HCT116 (cell line): ENCODE measurements at places on chromosomes 5 and 9. TPM values are rescaled to one million over a fixed set of nuclear protein-coding genes. Genes with fewer than 3 reads are reported as not detected.

ORM2 gene
- 0.59 TPM for total RNA-seq

FAM221B gene
- not detected for total RNA-seq

DMGDH gene
- total RNA-seq, result 2.3 TPM

OSMR gene
- 46.0 TPM for total RNA-seq

IFNA21 gene
- not detected for total RNA-seq

PAPPA gene
- total RNA-seq, result 0.05 TPM

SPATA31D4 gene
- total RNA-seq, result not detected

PRRX2 gene
- total RNA-seq, result 25.5 TPM

FUT7 gene
- not detected for total RNA-seq

THBS4 gene
- 1.5 TPM for total RNA-seq

PCSK1 gene
- total RNA-seq, result not detected

FGF10 gene
- total RNA-seq, result not detected

MRPL50 gene
- total RNA-seq, result 14.6 TPM

ADAMTS13 gene
- 9.2 TPM for total RNA-seq

HCN1 gene
- total RNA-seq, result 0.10 TPM

TOR1A gene
- 24.4 TPM for total RNA-seq

FAM78A gene
- 3.4 TPM for total RNA-seq

- H3K27me3 ChIP-seq, result no peaks in the 10 kb centered on the region
- no peak overlapping the region for H3K27ac ChIP-seq
Observed at GRCh38 chr9:100465274-100465673, 7.7 kb upstream of the TMEFF1 start.

- no peak for DNase-seq
- no peaks in the 10 kb centered on the region for H3K36me3 ChIP-seq
- H3K4me1 ChIP-seq, result no peaks in the 10 kb centered on the region
- H3K27me3 ChIP-seq, result no peaks in the 10 kb centered on the region
- no peak overlapping the region for H3K4me3 ChIP-seq
Observed at GRCh38 chr5:52928689-52929088, 60.5 kb upstream of the ITGA2 start.

- H3K27me3 ChIP-seq, result no peaks in the 10 kb centered on the region
- H3K4me3 ChIP-seq, result no peak overlapping the region
- no peak for DNase-seq
- H3K4me1 ChIP-seq, result peaks cover 35% of the 10 kb centered on the region
- H3K27ac ChIP-seq, result no peak overlapping the region
Observed at GRCh38 chr9:124594673-124595072, 87.5 kb upstream of the NR5A1 start.

DNA sequence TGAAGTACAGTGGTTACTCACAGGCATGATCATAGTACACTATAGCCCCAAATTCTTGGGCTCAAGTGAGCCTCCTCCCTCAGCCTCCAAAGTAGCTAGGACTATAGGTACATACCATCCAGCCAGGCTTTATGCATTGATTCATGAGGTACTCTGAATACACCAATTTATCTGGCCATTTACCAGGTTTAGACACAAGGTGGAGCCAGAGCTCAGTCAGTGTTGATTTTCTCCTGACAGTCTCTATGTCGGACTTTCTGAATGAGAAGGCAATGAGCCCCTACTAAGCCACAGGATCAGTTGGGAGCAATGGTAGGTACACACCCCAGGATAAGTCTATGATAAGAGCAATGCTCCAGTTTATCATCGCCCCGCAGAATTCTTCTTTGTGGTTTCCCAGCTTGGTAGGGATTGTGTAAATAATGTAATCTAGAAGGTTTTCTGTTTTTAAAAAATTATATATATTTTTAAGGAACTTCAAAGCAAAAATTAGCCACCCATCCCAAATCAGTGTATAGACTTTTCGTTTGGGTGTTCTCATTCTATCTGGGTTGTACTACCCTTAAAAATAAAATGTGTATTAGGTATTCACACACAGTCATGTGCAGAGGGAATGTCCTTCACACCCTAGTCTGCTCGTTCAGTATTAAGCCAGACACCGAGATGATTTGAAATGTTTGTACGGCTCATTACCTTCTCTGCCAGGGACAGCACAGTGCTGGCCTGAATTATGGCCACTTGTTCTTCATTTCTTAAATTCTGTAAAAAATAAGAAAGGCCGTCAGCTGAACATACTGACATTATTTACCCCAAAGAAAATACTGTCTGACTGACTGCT, 118.4 kb upstream of the DPYSL3 start:
- H3K27ac ChIP-seq, result no peak overlapping the region
- H3K4me3 ChIP-seq, result no peak overlapping the region
- peak; percentile 64 for DNase-seq
- H3K36me3 ChIP-seq, result no peaks in the 10 kb centered on the region
- no peaks in the 10 kb centered on the region for H3K4me1 ChIP-seq
- peaks cover 37% of the 10 kb centered on the region for H3K27me3 ChIP-seq

DNA sequence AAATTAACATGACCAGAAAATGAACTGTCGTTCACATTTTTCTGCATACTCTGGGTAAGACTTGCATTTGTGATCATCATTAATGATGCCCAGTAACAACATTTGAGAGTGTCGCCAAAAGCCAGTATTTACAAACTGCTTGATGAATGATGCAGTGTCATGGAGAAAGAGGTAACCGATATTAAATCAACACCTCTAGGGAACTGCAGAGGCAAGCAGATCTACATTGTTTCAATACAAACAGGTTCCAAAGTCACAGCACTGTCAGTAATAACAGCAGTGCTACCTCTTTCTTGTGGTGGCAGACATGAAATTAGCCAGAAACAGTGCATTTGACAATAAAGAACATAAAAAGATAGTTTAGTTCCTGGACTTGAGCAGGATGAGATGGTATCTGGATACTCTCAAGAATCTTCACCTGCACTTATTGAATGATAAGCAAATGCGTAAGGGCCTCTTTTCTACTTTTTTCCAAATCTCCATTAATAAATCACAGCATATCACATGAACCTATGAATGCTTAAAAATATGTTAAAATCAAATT, 456.6 kb downstream of the ARHGEF28 start:
- no peak for DNase-seq
- no peaks in the 10 kb centered on the region for H3K4me1 ChIP-seq
- no peak overlapping the region for H3K27ac ChIP-seq
- H3K4me3 ChIP-seq, result no peak overlapping the region
- H3K36me3 ChIP-seq, result no peaks in the 10 kb centered on the region
- H3K27me3 ChIP-seq, result no peaks in the 10 kb centered on the region

- no peaks in the 10 kb centered on the region for H3K36me3 ChIP-seq
- no peaks in the 10 kb centered on the region for H3K4me1 ChIP-seq
- no peak for DNase-seq
- no peaks in the 10 kb centered on the region for H3K27me3 ChIP-seq
Observed at GRCh38 chr9:102135768-102136167, 397.3 kb upstream of the GRIN3A start.

DNA sequence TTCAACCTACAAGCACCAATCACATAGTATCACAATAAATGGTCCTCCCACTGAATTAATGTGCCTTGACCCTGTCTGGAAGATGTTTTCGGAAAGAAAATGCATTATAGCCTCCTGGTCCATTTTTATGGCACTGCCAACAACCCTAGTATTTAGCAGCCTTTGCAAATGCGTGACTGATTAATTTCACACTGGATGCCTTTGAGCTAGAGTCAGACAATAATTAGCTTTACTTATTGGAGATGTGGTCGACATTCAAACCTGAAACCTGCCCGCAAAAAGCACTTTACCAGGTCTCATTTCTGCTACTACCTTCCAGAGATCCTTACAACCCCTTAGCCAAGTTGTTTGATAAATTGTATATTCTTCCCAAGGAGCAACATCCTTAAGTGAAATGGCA, 119.3 kb upstream of the DPYSL3 start:
- H3K4me3 ChIP-seq, result no peak overlapping the region
- peaks cover 37% of the 10 kb centered on the region for H3K27me3 ChIP-seq
- H3K27ac ChIP-seq, result no peak overlapping the region
- no peaks in the 10 kb centered on the region for H3K36me3 ChIP-seq

DNA sequence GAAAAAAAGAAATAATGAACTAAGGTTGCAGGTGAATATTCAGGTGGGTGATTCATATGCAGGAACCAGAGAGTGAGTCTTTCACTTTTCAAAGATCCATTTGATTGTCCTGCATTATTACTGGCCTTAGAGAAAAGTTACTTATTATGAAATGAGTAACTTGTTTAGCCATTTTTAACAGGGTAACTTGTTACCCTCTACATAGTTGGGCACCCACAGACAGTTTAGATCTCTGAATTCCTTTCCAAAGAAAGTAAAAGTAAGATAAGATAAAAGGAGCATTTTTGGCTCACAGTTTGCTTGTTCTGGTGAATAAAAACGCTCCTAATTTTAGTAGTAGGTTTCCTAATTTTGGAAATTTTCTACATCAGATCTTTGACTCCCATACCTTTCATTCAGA, 54.1 kb upstream of the DAB2 start:
- no peak overlapping the region for H3K4me3 ChIP-seq
- H3K27ac ChIP-seq, result no peak overlapping the region
- H3K4me1 ChIP-seq, result no peaks in the 10 kb centered on the region
- H3K27me3 ChIP-seq, result no peaks in the 10 kb centered on the region
- no peaks in the 10 kb centered on the region for H3K36me3 ChIP-seq

DNA sequence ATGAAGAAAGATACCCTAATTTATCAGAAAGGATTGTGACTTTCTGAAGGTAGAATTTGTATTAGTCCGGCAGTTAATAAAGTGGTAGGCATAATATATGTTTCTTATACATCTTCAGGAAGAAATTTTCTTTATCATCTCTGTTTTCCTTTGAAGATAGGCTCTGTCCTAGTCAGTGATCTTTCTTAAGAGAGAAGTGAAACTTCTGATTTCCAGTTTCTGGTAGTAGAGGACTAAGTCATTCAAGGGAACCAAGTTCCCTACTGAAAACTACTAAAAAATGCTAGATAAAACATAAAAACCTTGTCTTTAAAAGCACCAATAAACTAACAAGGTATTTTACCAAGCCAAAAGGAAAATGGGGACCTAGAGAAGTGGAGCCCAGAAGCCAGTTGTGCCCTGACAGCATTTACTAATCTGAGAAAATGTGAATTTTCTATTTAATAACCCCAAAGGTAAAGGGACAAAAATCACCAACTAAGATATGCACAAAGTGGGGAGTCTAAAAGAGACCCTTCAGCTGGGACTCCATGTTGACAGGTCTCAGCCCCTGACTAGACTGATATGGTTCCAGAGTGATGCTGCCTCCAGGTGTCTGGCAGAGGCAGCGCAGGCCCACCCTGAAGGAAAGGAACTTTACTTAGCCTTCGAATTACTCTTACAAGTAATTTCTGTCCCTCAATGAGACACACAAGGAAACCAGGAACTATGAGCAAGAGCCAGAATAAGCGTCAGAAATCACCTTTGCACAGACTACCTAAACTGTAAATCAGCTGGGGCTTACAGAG, 72.7 kb downstream of the FAM78A start:
- no peak overlapping the region for H3K27ac ChIP-seq
- no peaks in the 10 kb centered on the region for H3K4me1 ChIP-seq
- no peaks in the 10 kb centered on the region for H3K27me3 ChIP-seq

DNA sequence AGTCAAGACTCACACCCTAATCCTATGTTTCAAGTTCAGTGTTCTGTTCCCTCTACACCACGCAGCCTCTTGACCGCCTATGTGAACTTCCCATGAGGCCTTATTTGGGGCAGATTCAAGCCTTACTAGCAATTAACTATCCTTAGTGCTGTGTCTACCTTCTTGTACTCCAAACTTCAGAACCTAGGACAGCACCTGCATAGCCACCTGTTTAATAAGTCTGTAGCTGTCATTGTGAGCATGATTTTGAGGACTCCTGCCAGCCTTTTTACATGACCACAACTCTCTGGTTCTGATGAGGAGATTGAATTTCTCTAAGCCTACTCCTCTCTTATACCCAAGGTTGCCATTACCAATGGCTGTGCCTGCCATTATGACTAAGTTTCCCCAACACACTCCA, 50.8 kb upstream of the PCSK1 start:
- peak; percentile 12 for DNase-seq
- H3K36me3 ChIP-seq, result no peaks in the 10 kb centered on the region
- H3K4me1 ChIP-seq, result no peaks in the 10 kb centered on the region
- peaks cover 40% of the 10 kb centered on the region; the same call in 1 of the 2 replicates for H3K27me3 ChIP-seq

- H3K27ac ChIP-seq, result no peak overlapping the region
- DNase-seq, result no peak
- no peaks in the 10 kb centered on the region for H3K4me1 ChIP-seq
- no peaks in the 10 kb centered on the region for H3K36me3 ChIP-seq
- H3K4me3 ChIP-seq, result no peak overlapping the region
Observed at GRCh38 chr5:1100664-1101574, 10.9 kb downstream of the SLC12A7 start.

DNA sequence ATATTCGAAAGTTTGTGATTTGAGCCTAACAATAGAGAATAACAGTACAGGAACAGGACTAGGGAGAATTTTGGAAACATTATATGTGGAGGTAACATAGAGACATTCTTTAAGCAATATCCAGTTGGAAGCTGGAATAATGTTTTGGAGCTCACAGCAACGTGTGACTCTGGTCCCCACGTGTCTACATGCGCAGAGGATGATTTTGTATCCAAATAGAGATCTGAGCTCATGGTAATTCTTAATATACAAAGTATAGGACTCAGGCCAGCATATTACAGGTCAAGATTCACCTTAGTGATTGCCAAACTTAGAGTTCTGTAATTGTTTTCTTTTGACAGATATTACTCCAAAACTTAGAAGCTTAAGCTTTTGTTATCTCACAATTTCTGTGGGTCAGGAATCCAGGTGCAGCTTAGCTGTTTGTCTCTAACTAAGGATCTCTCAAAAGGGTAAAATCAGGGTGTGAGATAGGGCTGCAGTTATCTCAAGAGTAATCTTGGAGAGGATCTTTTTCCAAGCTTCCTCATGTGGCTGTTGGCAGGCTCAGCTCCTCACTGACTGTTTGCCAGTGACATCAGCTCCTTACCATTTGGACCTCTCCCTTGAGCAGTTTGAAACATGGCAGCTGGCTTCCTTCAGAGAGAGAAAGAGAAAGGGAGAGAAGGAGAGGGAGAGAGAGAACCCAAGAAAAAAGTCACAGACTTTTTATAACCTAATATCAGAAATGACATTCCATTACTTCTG, 272.0 kb upstream of the ZNF462 start:
- DNase-seq, result no peak
- no peak overlapping the region for H3K27ac ChIP-seq
- no peak overlapping the region for H3K4me3 ChIP-seq

DNA sequence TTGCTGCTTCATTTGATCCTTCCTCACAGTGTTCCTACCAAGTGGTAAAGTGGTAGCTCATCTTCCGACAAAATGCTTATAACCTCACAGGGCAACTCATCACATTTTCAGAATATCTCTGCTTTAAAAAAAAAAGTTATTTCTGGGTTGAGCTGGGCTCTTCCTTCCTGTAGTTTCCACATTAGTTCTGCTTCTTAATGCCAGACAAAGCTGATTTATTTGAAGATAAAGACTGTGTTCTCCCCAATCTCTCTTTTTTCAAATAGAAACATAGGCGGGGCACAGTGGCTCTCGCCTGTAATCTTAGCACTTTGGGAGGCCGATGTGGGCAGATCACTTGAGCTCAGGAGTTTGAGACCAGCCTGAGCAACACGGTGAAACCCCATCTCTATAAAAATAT, 273.1 kb downstream of the ACTL7B start:
- H3K4me1 ChIP-seq, result peaks cover 18% of the 10 kb centered on the region
- no peaks in the 10 kb centered on the region for H3K36me3 ChIP-seq
- peaks cover 73% of the 10 kb centered on the region for H3K27me3 ChIP-seq
- DNase-seq, result no peak
- no peak overlapping the region for H3K27ac ChIP-seq
- H3K4me3 ChIP-seq, result no peak overlapping the region

- H3K36me3 ChIP-seq, result no peaks in the 10 kb centered on the region
- H3K4me1 ChIP-seq, result no peaks in the 10 kb centered on the region
- no peaks in the 10 kb centered on the region for H3K27me3 ChIP-seq
- DNase-seq, result no peak
- H3K4me3 ChIP-seq, result no peak overlapping the region
Observed at GRCh38 chr5:65209341-65209740, 272.4 kb downstream of the ADAMTS6 start.
